ENCODE measurements at places on chromosomes 5 and 9.

DNA sequence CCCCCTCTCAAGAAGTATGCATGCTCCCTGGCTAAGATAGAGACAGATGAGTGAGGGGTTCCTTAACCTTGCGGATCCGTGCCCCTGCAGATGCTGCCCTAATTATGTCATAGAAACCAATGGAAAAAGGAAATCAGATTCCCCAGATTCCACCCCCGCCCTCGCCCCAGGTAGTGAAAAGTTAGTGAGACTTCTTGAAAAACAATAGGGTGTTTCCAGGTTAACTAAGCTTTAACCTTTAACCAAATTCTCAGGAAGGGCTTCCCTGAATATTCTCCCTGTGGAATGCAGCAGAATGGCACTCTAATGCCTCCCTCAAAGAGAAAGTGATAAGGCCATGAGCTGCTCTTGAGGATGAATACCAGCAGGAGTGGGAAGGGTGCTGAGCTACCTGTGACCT, 116.0 kb upstream of the RANBP3L start:
- DNase-seq = no peak

- DNase-seq = no peak
These were observed 77.0 kb downstream of the IQGAP2 start for GRCh38 chr5:76479973-76480667.

- no peak for DNase-seq
These were observed 443.9 kb downstream of the TLE1 start for GRCh38 chr9:81245254-81245956.

DNA sequence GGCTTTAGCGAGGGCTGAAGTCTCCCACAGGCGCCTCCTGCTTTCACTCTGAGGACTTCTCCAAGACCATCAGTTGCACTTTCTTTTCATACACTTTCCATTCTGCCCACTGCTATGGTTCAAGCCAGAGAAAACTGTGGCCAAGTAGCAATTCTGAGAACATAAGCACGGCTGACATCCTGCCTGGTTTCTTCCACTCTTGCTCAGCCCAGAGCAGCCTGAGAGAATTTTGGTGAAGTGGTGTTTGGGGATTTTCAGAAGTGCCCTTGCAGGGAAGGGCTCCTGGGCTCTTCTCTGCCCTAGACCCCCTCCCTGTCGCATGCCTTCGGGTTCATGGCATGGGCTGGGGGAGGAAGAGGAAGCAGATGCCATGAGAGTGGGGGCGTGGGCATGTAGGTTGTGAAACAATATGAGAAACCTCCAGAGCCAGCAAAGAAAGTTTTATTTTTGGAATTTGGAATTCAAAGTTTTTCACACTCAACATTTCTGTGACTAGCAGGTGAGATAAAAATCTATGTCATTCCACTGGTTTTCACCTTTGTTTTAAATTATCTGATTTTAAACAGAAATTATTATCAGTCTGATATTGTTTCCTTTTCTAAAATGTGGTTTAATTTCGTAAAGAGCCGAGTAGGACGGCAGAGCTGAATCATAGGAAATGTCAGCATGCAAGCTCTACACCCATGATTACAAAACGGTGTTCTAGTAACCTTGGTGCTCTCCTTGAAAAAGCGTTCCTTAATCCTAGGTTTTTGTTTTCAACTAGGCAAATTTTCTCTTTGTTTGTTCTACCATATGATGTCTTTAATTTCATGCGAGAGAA, 27.8 kb upstream of the TNFSF8 start:
- DNase-seq = no peak

GRCh38 chr5:32297181-32298058, 15.3 kb downstream of the MTMR12 start:
- DNase-seq = no peak

DNA sequence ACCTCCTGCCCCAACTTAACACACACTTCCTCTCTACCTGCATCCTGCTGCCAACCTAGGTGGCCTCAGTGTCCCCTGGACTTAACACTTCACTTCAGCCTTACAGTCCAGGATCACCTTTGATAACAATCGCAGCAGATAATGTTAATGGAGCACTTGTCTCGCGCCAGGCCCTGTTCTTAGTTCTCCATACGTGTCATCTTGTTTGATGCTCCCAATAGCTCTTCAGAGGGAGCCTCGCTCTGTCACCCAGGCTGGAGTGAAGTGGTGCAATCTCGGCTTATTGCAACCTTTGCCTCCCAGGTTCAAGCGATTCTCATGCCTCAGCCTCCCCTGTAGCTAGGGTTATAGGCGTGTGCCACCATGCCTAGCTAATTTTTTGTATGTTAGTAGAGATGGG, 62.7 kb upstream of the SHB start:
- DNase-seq = no peak

- DNase-seq = no peak
These were observed 153.2 kb downstream of the NTRK2 start for GRCh38 chr9:84822589-84823233.

GRCh38 chr5:180631549-180632383, 17.6 kb downstream of the FLT4 start:
- DNase-seq = no peak

DNA sequence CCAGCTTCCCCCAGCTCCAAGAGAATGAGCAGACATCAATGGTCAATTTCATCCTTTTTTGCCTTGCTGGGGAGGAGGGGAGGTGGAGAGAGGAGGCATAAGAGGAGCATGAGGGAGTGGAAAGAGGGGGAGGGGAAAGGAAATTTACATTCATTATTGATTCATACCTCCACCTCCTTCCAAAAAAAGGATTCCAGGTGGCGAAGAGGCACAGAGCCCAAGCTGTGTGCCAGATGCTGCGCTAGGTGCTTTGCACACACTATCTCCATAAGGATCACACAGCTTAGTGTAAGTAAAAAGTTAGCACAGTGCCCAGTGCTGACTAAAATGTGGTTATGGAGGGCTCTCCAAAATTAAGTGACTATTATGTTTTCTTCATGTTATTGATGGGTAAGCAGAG, 11.0 kb downstream of the ASTN2 start:
- DNase-seq = no peak

DNA sequence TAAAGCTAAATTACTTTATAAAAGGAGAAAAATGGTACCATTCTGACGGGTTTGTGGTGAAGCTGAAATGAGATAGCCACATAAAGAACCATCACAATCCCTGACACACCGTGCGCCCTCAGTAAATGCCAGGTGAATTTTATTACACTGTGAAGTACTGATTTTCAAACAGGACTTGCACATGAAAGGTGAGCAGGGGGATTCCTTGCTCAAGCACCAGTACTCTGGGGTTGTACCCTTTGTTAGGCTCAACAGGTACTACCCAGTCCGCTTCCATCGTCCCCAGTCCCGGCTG, 419 bp upstream of the RABGAP1 start:
- no peak for DNase-seq

DNA sequence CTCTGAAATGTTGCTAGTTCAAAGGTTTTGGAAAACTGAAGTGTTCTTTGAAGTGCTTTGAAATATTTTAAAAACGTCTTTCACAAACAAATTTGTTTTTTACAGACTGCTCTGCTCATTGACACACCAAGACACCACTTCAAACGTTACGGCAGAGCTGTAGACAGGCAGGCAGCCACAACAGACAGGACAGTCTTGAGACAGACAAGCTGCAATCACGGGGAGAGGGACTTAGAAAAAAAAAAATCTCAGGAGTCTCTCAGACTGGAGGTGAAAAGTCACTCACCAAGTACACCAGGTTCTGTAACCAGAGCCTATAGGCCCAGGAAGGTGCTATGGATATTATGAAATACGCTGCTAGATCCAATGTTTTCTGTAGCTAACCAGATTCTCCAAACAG, 135.4 kb downstream of the ISL1 start:
- DNase-seq = no peak

DNA sequence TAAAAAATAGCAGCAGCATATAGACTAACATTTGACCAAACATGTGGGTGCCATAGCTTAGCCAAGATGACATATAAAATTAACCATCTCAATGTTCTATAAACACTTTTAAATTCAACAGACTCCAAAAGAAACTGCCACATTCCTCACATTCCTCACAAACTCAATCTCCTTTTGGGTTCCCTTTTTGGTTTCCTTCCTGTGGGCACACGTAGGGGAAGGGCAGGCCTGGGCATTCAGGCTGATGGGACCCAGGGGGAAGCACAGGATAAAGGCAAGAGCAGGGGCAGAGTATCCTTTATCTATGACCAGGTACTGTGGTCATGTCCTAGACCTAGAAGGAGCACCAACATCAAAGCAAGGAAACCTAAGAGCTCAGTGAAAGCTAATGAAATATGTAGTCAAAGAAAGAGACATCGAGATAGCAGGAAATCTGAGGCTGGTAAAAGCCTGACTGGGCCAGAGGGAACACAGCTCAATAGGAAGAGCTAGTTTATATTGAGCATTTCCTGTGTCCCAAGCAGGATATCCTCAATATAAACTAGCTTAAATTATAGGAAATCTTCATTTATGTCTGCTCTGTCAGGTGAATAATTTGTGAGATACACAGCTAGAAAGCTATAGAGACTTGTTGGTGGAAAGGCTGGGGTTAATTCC, 13.6 kb upstream of the ERAP1 start:
- no peak for DNase-seq

GRCh38 chr9:38670542-38671371, 49.2 kb downstream of the FAM240B start:
- no peak for DNase-seq

GRCh38 chr5:42655982-42656650, 100.5 kb upstream of the CCDC152 start:
- no peak for DNase-seq

GRCh38 chr9:17528859-17529258, 50.0 kb upstream of the SH3GL2 start:
- DNase-seq = no peak

Data from activated CD4-positive, CD25-positive, alpha-beta regulatory T cell (primary cell).